ENCODE measurements at places on chromosomes 3 and 15.
A peak's percentile ranks its signal among the peaks of the same experiment; 100 is the strongest.

DNA sequence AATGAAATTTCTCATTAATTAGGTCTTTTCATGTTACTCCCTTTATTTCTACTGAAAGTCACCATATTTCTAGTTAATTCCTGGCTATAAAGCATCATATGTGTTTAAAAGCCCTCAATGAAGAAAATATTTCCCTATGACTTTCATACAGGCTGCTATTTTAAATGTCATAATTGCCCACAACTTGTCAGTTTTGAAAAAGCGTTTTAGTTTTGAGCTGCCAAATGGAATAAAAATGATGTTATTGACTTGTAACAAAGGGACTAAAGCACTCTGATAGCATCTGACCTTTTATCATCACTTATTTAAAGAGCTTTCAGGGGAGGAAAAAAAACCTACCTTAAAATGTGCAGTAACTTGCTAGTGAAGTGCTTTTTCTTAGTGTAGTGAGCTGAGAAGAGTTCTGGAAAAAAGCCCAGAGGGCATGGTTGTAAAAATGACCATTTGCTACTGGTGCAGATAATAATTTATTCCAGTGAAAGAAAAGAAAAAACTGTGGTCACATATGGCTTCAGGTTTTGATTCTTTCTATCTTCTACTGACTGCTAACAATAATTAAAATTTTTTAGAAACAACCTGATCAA, 877.2 kb downstream of the CADM2 start:
- no peak for DNase-seq

DNA sequence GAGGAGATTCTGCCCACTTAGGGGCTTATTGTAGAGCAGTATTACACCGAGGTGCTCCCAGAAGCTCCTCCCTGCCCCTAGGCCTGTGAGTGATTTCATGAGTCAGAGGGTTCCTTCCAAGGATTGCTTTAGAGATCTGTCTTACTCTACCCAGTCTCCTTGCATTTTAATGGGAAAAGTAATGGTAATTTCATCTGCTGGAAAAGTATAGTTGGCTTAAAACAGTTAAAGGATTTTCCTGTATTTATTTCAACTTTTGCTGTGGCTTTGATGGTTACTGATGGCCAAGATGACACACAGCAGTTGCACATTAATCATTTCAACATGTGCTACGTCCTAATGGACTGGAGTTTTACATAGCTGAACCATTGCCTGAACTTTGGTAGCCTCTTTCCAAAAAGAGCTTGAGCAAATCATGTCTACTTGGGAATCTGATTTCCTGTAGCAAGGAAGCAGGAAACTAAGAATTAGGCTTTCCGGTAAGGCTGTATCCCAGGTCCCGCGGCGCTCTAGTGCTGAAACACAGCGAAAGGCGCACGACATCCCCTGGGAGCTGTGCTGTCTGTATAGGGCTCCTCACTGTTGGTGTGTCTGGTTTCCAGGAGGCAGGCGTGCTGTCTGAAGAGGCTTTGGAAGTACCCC, 9.2 kb upstream of the PGPEP1L start:
- DNase-seq = peak; percentile 42

DNA sequence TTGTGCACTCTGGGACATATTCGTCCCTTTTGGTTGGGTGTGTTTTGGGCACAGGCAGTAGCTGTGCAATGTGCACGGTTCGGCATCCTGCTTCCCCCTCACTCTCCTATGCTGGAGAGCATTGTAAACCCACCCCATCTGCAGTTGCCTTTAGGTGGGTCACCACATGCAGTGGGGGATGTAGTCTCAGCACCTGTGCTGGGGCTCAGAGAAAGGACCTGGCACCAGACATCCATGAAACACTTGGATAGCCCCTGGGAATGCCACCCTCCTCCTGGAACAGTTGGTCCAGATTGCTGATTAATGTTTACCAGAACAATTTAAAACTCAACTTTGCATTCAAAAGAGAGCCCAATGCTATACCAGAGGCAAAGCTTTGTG, 123.9 kb upstream of the MEF2A start:
- DNase-seq = no peak

DNA sequence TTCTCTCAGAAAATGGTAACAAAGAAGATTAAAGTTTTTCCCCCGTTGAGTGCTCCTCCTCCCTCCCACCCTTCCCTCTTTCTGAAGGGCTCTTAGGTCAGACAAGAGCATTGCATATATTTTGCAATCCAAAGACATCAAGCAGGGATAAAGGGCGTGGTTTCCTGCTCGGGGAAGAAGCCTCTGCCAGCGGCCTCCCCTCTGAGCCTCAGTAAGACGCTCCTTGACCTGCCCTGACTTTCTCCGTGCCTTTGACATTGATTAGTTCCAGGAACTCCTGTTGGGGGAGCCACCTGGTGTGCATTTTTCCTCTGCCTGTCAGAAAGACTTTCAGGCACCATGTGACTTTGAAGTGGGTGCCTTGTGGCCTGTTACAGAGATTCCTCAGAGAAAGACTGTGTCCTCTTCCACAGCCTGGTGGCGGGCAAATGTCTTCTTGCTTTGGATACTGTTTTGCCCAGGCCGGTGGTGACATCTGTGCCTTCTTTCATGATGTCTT, 87.2 kb upstream of the TBL1XR1 start:
- DNase-seq = peak; percentile 84

GRCh38 chr15:67587331-67587730, 44.8 kb downstream of the MAP2K5 start:
- no peak for DNase-seq

DNA sequence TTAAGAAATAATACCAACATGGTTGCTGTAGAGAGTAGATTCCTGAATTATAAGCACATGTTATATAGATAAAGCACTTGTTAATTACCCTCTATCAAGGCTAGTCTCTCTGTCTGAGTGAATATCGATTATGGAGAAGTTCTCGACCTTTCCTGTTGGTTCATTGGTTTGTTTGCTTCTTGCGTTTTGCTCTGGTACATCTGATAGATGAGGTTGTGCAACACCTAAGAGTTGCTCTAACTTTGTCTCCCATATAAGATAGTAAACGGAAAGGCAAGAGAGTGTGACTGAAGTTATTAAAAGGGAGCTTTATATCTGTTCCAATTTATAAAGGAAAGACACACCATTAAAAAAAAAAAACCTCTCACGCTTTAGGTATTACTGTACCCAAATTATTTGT, 69.0 kb downstream of the PYDC2 start:
- DNase-seq = no peak

DNA sequence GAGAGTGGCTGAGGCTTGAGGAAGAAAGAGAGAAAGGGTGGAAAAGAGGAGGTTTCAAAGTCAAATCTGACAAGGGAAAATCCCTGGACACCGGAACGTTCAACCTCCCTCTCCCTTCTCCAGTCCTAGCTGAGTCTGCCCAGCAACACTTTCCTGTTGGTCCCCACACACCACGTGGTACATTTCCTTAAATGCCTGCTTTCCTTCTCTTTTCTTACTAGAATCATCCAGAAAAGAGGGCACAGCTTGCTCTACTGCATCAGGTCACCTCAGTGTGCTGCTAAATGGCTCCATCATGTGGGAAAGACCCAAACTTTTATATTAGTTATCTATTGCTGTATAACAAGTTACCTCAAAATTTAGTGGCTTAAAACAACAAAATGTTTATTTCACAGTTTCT, 181.2 kb downstream of the NECTIN3 start:
- peak; percentile 76 for DNase-seq

DNA sequence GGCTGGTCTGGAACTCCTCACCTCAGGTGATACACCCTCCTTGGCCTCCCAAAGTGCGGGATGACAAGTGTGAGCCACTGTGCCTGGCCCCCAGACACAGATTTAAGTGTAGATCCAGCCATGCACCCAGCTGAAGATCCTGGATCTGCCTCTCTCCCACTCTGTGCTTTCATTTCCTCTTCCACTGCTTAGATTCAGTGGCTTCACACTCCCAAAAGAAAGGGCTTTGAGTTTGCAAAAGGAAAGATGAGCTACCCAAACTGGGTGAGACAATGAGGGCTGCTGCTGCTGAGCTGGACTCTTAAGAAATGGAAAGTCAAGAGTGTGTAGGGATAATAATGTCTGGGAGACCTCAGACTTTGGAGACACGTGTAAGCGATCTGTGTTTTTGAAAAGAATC, 45.5 kb downstream of the ISG20 start:
- DNase-seq = no peak

- no peak for DNase-seq
These were observed 31.1 kb downstream of the OXSM start for GRCh38 chr3:25820816-25821486.

DNA sequence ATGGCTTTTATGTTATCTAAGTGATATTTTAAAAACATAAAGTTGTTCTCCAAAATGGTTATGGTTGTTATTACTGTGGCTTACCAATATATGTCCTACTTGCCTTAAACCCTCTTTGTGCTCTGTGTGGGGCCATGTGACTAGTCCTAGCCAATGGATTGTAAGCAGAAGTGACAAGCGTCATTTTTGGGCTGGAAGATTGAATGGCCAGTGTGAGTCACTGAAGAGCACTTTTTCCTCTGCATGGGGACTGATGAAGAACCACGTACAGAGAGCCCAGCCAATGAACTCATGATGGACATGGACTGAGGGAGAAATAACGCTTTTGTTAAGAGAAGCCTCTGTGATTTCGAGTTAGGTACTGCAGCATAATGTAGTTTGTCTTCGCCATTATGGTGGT, 332.7 kb downstream of the EDEM1 start:
- DNase-seq = no peak

DNA sequence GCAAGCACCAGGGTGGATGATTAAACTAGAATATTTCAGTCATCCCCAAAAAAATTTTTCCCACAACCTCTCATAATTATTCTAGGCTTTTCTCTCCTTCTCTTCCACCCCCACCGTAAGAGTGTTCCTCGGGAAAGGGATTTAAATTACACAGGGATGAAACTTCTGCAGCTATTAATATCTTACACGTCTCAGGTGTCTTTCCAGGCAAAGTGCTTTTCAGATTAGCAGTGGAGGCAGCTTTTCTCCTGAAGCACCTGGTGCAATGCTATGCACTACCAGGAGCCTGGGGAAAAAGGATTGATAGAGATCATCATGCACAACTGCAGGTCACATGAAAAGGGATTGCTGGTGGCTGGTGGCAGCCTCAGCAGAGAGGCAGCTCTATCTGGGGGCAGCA, 250.4 kb downstream of the NTRK3 start:
- DNase-seq = no peak

DNA sequence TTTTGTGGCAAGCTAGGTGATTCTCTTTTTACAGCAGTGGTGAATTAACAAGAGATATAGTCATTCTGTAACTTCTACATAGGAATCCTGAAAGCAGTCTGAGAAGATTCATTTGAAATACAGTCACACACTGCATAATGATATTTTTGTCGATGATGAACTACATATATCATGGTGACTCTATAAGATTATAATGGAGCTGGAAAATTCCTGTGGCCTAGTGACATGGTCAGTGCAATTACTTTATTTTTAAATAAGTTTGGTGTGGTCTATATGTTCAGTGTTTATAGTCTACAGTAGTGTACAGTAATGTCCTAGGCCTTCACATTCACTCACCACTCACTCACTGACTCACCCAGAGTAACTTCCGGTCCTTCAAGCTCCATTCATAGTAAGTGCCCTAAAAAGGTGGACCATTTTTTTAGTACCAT, 511.4 kb upstream of the MCTP2 start:
- DNase-seq = peak; percentile 6

DNA sequence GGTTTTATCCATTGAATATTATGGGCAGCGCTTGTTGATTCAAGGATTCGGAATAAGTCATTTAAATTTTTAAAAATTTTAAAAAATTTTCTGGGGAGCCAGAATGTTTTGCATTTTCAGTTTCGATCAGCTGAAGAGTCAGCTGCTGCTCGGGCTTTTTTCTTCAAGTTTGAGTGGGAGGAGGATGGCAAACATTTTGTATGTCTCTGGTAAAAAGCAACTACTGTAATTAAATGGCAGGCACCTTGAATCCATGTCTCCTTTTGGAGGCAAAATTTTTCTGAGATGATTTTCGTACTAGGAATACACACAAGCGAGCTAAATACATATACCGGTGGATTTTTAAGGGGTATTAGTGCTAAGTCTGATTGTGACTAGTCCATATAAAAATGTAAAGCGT, 612 bp downstream of the C3orf38 start:
- peak; percentile 20 for DNase-seq

GRCh38 chr3:94896994-94897393, 834.1 kb downstream of the NSUN3 start:
- DNase-seq = peak; percentile 26

- no peak for DNase-seq
These were observed 86.0 kb upstream of the VEPH1 start for GRCh38 chr3:157589211-157589610.

- no peak for DNase-seq
These were observed 25.2 kb downstream of the NIPA1 start for GRCh38 chr15:22811640-22812039.

- peak; percentile 50 for DNase-seq
These were observed 86.5 kb downstream of the FRMD4B start for GRCh38 chr3:69299344-69299743.

GRCh38 chr3:57923752-57924151, 84.5 kb upstream of the FLNB start:
- no peak for DNase-seq

GRCh38 chr3:179591313-179591712, 13.1 kb downstream of the MRPL47 start:
- no peak for DNase-seq

DNA sequence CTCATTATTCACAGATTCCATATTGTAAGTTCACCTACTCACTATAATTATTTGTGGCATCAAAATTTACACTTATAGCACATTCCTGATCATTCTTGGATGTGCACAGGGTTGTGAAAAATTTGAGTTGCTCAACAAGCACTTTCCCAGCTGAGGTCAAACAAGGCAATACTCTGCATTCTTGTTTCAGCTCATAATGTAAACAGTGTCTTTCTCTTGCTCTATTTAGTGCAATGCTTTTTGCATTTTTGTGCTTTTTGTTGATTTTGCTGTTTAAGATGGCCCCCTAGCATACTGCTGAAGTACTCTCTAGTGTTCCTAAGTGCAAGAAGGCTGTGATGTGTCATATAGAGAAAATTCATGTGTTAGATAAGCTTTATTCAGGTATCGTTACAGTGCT, 66.7 kb upstream of the TNIK start:
- peak; percentile 89 for DNase-seq

DNA sequence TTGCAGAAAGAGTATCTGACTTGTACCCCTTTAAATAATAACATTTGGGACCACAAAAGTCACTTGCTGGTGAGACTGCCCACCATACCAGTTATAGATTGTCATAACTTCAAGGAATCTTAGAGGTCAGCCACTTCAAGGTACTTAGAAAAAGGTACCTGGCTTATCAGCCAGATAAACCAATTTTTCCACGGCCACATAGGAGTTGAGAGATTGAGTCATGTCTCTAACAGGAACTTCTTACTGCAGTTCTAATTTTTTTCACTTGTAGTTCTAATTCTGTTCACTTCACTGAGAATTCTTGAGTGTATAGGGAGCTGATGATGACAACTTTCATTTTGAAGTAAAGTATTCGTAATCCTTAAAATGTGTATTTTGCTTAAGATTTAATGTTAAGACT, 317.1 kb upstream of the CBLB start:
- no peak for DNase-seq

DNA sequence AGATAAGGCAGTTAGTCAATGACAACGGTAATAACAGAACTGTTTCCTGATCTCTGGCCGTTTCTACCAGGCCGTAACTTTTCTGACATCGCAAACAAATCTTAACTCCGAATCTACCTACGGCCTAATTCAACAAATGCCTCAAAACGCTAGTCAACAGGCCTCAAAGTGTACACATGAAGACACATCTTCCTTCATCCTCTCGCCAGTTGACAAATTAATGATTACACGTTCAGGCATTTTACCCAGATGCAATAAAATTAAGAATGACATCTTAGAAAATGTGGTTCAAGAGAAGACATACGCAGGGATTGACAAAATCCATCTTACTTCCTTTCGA, 1.5 kb downstream of the SFMBT1 start:
- DNase-seq = no peak

- no peak for DNase-seq
These were observed 104.1 kb downstream of the TPRA1 start for GRCh38 chr3:127486321-127486944.
